ENCODE measurements at places on chromosomes 7 and 10.

DNA sequence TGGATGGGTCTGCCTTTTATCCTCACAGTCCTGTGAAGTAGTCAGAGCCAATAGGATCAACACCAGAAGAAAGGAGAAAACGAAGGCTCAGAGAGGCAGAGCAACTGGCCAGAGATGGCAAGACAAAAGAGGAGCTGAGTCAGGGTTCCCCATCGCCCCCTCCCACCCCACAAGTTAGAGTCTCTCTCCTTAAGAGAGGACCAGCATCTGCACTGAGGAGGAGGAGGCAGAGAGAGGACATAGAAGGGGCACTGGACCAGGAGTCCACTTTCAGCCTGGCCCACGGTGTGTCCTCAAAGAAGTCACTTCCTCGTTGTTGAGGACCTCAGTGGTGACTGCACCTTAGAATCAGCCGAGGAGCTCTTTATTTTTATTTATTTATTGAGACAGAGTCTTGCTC, 11.6 kb downstream of the SPOCK2 start:
- no peak for DNase-seq

- no peak for DNase-seq
These were observed 347.5 kb upstream of the ZMIZ1 start for GRCh38 chr10:78721231-78721630.

GRCh38 chr10:124151466-124152095, 58.2 kb upstream of the CHST15 start:
- DNase-seq = no peak

- DNase-seq = peak; percentile 82
These were observed 8.5 kb upstream of the SCD start for GRCh38 chr10:100338434-100339036.

GRCh38 chr10:69584624-69585023, 11.4 kb upstream of the NEUROG3 start:
- DNase-seq = no peak

GRCh38 chr7:151804756-151805155, 72.2 kb downstream of the PRKAG2 start:
- peak; percentile 41 for DNase-seq

- no peak for DNase-seq
These were observed 40.3 kb upstream of the GNAT3 start for GRCh38 chr7:80552031-80552694.

DNA sequence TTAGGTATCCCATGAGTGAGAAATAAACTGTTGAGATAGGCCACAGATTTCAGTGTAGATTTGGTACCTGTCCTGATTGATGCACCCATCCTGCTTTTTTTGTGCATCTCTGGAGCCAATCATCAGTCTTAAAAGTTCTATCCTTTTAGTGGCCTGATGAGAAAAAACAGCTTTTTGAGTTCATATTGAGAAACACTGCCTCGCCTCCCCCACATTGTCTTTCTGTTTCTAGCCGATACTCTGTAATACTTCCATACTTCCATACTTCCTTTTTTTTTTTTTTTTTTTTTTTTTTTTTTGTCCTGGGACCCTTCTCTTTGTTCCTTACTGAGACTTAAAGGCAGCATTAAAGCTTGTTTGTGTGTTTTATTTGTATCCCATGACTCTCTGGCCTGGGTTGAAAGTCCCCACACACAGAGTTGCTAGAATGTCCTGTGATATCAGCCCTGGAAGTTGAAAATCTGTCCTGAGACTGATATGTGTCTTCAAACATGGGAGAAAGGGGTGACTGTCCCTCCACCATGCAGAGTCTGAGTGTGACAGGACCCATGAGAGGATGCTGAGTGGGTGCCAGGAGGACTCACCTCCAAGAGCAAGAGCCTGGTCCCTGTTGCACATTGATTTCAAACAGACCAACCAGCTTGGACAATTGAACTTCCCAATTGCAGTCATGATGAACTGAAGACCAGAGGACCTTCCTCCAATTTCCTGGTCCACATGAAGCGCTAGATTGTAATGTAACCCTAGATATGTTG, 5.7 kb downstream of the ZNF22 start:
- no peak for DNase-seq

- no peak for DNase-seq
These were observed 62.3 kb downstream of the EGFR start for GRCh38 chr7:55081068-55081467.

- no peak for DNase-seq
These were observed 107.6 kb downstream of the KMT2C start for GRCh38 chr7:152328234-152328633.

- DNase-seq = no peak
These were observed 193.8 kb upstream of the CCDC6 start for GRCh38 chr10:60099998-60100747.

DNA sequence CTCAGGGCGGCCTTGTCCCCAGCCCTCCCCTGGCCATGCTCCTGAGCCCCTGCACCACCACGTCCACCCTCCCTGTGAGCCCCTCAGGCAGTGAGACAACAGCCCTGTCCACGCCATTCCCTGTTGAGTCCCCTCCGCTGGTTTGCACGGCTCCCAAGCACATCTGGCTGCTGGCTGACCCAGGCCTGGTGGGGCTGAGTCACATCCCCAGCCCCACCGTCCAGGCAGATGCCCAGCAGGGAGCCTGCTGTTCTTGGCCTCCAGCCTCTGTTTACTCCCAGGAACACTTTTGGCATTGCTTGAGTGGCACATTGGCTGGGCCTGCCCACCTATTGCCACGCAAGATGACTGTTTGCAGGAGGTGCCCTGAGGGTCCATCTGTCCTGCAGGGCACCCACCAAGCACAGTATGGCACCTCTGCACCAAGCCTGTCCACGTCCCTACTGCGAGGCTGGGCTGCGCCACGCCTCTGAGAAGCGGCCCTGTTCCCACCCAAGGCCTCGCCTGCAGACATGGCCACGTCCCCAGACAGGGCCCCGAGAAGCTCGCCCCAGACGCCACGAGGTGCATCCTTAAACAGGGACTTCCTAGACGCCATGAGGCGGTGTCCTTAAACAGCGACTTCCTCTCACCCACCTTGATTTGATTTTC, 48.4 kb upstream of the INPP5A start:
- peak; percentile 75 for DNase-seq

GRCh38 chr10:5334196-5334880, 30.4 kb upstream of the UCN3 start:
- no peak for DNase-seq
